ENCODE measurements at places on chromosomes 4 and X.

DNA sequence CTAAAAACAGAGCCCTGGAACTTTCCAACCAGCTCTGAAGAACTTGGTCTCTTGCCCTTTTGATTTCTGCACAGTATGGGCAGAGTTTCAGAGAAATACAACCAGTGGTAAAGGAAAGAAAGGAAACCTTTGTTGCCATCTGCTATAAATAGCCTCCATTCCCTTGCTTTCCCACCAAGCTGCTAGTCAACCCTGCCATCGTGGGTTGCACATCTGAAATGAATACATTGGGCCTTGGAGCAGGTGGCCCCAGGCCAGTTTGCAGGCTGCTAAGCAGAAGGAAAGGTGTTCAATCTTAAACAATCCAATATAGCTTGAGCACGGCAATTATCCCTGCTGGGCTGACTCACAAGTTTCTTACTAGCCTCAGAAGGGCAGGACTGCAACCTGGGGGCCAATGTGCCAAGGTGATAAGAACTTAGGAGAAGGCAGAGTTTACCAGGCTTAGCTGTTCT lies 142.5 kb downstream of the PPARGC1A start:
- no peak for DNase-seq

GRCh38 chr4:187940299-187940698 lies 55.3 kb upstream of the ZFP42 start:
- DNase-seq: no peak

DNA sequence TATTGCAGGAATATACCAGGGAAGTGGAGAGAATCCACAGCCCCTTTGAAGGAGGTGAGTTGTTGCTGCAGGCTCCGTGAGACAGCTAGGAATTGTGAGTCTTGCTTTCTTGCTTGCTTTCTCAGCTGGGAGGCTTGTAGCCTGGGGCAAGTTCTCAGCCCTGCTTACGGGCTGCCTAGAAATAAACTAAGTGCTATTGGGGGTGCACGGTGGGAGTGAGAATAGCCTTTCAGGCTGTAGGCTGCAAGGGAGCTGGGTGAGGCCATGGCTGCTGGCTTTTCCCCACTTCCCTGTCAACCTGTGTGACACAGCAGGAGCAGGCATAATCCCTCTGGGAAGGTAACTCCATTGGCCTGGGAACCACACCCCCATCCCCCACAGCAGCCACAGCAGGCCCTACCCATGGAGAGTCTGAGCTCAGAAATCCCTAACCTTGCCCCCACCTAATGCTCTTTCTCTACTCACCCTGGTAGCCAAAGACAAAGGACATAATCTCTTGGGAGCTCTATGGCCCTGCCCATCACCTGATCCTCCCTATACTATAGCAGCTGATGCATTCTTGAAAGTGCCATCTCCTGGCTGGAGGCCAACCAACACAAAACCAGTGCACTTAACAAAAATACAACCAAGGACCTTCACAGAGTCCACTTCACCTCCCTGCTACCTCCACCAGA lies 113.0 kb downstream of the MMRN1 start:
- no peak for DNase-seq

DNA sequence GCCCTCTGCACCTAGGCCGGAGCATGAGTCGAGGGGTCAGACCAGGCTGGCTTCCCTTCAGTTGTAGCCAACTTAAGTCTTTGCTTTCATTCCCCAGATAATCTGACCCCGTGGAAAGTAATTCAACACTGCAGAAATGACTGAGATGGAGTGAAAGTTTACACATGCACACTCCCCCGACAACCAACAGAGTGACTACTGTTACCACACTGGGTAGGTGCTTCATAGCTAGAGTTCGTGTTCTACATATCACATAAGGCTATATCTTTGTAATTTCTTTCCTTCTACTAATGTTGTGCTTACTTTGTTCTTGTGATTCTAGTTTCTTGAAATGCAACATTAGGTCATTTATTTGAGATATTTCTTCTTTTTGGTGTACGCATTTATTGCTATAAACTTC lies 7.2 kb upstream of the CTAG2 start:
- DNase-seq: no peak

DNA sequence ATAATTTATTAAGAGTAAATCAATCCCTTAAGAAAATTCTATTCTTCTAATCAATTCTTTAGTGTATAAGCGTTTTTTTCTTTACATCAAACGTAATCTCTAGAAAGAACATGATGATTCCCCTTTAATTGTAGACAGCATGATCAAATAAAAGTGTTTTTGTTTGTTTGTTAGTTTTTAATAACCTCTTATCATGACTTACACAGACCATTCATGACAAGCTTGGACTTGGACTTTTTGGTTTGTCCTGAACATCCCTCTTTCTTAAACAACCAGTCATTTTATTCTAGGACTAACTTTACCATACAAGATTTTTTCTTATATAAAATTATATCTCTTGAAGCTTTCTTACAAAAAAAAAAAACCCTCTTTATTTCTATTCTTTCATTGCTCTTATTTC lies 344.6 kb upstream of the SPOCK3 start:
- no peak for DNase-seq

DNA sequence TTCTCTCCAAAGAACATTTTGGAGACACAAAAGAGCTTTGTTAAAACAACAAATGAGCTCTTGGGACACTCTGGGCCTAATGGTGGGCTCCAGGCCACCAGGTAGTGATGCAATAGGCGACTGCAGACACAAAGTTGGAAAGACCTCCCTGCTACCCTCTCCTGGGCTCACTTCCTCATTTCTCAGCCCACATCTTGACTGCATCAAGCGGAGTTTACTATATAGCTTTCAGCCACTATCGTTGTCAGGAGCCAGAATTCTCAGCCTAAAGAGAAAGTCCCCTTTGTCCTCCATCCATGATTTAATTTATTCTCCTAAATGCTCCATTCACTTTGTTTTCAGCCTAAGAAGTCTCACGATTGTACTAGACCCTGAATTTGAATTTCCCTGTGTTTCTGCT lies 114.9 kb downstream of the EFHC2 start:
- DNase-seq: no peak

Data from stimulated activated CD4-positive, alpha-beta T cell treated with anti-CD3 and anti-CD28 coated beads, Interleukin-12 subunit alpha, Interleukin-12 subunit beta, amount 100 ng/mL, for 48 hours (primary cell).